ENCODE measurements at places on chromosomes 1 and 21.

GRCh38 chr1:42035205-42035829, 116.6 kb upstream of the HIVEP3 start:
- peak; percentile 67 for ATAC-seq

DNA sequence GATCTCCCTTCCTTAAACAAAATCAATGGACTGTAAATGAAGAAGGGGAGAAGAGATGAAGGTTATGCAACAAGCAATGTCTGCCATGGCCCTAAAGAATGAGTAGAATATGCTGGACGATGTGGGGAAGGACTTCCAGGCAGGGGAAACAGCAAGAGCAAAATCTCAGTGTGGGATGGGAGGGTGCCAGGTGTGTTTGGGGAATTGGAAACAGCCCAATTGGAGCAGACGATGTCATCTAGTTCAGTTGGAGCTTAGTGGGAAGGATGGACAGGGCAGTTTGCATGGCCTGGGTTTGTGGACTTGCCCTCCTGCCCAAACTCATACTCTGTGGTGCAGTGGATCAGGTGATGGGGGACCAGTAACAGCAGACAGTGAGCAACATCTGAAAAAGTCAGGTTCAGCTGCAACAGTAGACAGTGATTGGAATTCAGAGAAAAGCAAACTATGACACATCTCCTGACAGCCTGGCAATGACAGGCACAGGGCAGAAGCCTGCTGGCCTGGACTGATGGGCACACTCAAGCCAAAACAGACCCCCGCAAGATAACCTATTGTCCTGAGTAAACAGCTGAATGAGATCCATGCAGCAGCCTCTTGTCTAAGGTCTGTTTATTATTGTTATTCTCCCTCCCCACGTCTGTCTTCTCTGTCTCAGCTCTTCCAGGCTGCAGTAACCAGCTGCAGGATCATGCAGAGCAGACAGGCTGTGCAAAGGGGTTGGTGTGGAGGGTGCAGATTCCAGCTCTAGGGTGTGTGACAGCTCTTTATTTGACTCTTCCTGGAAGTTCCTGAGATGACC, 50.5 kb upstream of the PRELP start:
- ATAC-seq: no peak

DNA sequence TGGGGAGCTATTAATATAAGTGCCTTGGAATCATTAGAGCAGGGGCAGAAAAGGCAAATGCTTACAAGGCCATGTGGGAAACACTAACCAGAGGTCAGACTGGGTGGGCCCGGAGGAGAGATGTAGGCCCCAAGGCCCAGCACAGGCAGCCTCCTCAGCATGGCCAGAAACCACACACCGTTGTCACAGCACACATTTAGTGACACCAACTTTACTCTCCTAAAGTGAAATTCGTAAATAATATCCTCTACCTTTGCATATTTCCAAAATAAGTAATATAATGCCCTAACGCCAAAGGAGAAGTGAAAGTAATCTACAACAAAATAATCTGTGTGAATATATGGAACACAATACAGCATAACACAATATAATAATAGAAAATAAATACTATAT, 62.6 kb downstream of the KIF21B start:
- ATAC-seq: no peak

GRCh38 chr21:45336535-45336810, 48.8 kb upstream of the POFUT2 start:
- ATAC-seq: no peak

- no peak for ATAC-seq
These were observed 32.3 kb downstream of the RCAN1 start for GRCh38 chr21:34582506-34583150.

GRCh38 chr1:31181515-31182343, 58.0 kb downstream of the NKAIN1 start:
- peak; percentile 47 for ATAC-seq

GRCh38 chr1:59292562-59292961, 4.3 kb upstream of the FGGY start:
- no peak for ATAC-seq

- ATAC-seq: no peak
These were observed 98.6 kb downstream of the ENAH start for GRCh38 chr1:225554216-225554812.

GRCh38 chr1:234647758-234648157, 37.8 kb upstream of the IRF2BP2 start:
- ATAC-seq: peak; percentile 60

DNA sequence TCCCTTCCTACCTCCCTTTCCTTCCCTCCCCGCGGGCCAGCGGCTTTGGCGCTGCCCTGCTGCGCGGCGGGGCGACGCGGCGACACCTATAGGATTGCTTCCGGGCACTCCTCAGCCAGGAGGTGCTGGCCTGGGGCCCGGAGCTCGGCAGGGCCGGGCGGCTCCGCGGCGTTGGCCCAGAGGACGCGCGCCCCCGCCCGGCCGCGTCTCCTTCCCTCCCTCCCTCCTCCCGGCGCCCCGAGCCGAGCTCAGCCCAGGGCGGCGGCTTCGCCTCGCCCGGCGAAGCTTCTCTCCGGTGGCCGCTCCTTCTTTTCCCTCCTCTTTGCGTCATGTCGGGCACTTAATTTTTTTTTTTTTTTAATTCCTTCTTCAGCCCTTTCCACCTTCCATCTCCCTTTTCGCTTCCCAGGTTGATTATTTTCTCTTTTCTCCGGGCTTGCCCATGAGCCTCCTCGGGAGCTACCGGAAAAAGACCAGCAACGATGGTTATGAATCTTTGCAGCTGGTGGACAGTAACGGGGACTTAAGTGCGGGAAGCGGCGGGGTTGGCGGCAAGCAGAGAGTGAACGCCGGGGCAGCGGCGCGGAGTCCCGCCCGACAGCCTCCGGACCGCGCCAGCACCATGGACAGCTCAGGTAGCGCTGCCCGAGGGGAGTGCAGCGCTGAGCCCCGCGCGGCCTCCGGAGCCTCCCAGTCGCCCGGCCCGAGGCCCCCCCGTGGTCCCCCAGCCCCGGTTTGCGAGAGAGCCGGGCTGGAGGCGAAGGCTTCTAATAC, at the start of gene DNAJC6:
TSS of gene DNAJC6 (plus strand) at position 240 of the 774 bp plus-strand sequence. CDS start at position 443, 203 bp downstream.
- peak; percentile 66 for ATAC-seq

GRCh38 chr1:248596615-248597014, 885 bp downstream of the OR2T10 start:
- peak; percentile 82 for ATAC-seq

- no peak for ATAC-seq
These were observed 27.5 kb downstream of the INTS7 start for GRCh38 chr1:212007886-212008285.

- peak; percentile 85 for ATAC-seq
These were observed 126.0 kb downstream of the NR5A2 start for GRCh38 chr1:200153277-200154055.
